Fibroblast of lung (primary cell): ENCODE measurements at places on chromosomes 6 and 20. TPM values are rescaled to one million over a fixed set of nuclear protein-coding genes. Genes with fewer than 3 reads are reported as not detected.

- DNase-seq, result no peak
- no peaks in the 10 kb centered on the region for H3K36me3 ChIP-seq
- no peak overlapping the region for H3K27ac ChIP-seq
- no peak overlapping the region for H3K4me3 ChIP-seq
- H3K27me3 ChIP-seq, result peaks cover 11% of the 10 kb centered on the region
Measured at GRCh38 chr20:62226707-62227590, 6.9 kb upstream of the HRH3 start.

DNA sequence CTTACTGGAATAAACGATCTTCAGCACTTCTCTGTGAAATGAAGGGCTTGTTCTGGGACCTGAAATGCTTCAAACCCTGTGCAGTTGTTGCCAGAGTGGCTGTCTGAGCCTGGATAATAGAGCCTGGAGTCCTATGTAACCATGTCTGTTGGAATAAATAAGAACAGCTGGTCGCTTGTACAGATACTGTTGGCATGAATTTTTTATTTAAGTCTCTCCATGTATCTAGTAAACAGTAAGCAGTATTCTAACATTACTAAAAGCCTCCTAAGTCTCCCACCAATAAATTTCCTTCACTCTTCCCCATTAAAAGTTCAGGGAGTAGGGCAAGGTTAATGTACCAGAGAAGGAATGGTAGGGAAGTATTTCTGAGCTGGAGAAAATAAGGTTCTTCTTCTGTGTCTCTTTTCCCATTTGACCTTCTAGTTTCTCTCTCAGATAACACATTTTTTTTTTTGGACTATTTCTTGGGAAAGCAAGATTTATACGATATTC is 227.5 kb downstream of the PRL start:
- H3K4me1 ChIP-seq, result no peaks in the 10 kb centered on the region
- no peak for DNase-seq
- H3K27me3 ChIP-seq, result no peaks in the 10 kb centered on the region
- no peaks in the 10 kb centered on the region for H3K36me3 ChIP-seq
- H3K27ac ChIP-seq, result no peak overlapping the region
- H3K4me3 ChIP-seq, result no peak overlapping the region

DNA sequence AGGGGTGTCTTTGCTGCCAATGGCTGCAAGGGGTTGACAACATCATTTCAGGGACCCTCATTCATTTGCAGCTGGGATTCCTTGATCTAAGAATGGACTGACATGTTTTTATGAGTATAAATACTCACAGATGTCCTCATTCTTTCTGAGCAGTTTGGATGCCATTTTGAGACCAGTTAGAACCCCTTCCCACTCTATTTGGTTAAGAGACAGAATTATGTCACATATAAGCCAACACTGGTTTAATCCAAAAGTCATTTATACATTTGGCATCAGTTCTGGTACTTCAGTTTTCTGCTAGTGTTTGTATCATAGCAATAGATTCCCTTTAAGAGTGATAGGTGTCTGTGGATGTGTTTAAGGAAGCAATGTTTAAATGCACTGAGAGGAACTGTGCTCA is 248.8 kb downstream of the SAMD5 start:
- no peak overlapping the region for H3K4me3 ChIP-seq
- no peak for DNase-seq
- H3K27me3 ChIP-seq, result no peaks in the 10 kb centered on the region
- no peaks in the 10 kb centered on the region for H3K36me3 ChIP-seq
- no peaks in the 10 kb centered on the region for H3K4me1 ChIP-seq

The TUBB2B gene
- polyA plus RNA-seq, result 3.4 and 5.2 TPM in 2 replicates
